ENCODE measurements at places on chromosomes 5 and 9.

GRCh38 chr5:30849931-30850710, 343.4 kb upstream of the CDH6 start:
- no peak for DNase-seq

DNA sequence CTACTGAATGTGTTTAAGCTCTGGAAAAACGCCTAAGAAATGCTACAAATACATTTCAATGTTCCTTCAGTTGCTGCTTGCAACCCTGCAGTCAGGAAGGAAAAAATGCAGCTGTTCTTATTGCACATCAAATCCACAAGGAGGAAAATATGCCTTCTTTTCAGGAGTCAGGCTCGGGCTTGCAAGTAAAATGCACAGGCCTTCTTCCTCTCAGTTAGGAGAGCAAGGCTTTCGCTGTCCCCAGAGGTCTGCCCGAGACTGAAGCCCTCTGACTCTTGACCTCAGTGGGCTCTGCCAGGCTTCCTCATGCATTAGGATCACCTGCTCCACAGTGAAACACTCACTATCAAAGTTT, 899 bp upstream of the SHC3 start:
- no peak for DNase-seq

GRCh38 chr5:95798048-95798447, 24.5 kb downstream of the GLRX start:
- DNase-seq = peak; percentile 22

- DNase-seq = no peak
These were observed 143.8 kb downstream of the SMARCA2 start for GRCh38 chr9:2158766-2159430.

GRCh38 chr5:167845952-167846351, 445.5 kb upstream of the WWC1 start:
- DNase-seq = no peak

DNA sequence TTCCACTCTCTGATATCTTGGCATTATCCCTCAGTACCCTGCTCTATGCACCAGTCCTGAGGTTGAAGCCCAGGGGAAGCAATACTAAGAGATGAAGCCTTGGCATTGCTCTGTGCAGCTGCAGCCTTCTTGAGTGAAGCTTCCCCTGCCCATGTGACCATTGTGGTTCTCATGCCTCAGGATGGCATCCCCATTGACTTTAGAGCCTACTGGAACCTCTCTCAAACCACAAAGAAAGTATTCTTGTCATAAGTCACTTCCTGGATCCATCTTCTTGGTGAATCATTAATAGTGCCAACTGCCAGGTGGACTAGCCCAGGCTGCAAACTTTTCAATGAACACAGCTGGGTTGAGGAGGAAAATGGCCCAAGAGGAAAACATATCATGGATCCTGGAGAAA, 283.9 kb upstream of the RFX3 start:
- DNase-seq = peak; percentile 20

GRCh38 chr5:109247986-109248385, 161.8 kb downstream of the PJA2 start:
- no peak for DNase-seq

GRCh38 chr5:116439905-116440304, 134.7 kb downstream of the SEMA6A start:
- no peak for DNase-seq

DNA sequence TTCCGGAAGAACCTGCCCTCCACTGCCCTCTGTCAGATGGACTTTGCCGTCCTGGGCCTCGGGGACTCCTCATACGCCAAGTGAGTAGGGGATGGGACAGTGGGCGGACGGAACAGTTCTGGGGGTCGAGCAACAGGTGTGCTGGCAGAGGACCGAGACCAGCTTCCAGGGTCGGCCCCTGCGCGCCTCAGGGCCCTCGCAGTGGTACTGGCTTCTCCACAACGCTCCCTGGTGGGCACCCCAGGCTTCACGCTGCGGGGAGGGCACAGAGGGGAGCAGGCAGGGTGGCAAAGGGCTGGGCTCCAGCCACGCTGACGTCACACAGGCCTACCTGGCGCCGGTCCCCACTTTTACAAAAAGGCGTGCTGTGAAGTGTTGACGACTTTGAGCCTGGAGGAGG, 7.0 kb downstream of the NDOR1 start:
- DNase-seq = no peak

- no peak for DNase-seq
These were observed 102.2 kb downstream of the SNX18 start for GRCh38 chr5:54619731-54620130.

DNA sequence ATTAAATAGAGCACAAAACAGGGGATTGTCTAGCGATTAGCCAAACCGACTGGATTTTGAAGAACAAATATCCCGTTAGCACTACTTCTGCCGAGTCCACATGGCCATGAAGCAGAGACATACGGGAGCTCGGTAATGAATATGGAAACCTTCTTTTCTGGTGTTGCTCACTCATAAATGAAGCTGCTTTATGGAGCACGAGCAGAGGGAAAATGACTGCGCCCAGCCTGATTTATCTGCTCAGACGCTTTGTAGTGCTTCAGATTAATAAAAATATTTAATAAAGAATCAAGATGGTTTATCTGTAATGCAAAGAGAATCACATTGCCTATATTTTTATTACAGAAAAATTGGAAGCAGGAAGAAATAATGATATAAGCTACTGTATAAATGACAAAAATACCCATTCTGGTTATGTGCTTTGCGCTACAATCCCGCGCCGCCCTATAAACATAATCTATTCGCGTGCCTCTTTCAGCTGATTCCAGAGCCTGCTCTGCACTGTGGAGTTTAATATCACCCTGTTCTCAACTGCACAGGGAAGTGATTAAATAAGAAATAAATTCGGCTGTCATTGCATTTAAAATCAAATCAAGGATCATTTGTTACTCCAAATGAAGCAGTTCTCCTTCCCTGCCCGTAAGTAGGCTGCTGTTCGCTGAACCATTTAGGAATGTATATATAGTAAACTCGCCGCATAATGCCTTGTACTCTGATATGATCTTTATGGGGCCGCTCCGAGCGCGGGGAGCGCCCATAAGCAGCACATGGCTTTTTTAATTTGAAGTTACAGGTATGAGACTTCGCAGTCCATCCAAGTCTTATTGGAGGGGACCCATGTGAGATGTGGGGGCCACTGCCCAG, 22.3 kb upstream of the UBAC1 start:
- no peak for DNase-seq

DNA sequence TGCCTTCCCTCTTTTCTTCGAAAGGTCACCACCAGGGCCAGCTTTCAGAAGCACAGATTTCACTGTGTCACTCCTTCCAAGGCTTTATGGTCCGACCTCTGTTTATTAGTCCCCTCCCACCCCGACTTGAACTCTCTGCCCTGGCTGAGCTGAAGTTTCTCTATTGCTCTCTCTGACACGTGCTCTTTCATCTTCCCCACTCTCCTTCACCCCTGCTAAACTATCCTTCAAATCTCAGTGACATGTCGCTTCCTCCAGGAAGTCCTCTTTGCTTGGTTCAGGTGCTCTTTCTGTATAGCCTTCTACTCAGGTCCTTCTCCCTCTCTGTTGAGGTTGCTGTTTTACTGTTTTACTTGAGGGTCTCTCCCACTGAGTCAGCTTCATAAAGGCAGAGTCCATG, 64.4 kb downstream of the ARHGEF37 start:
- no peak for DNase-seq

- DNase-seq = no peak
These were observed 191.8 kb downstream of the TMEM38B start for GRCh38 chr9:105886136-105886535.
